Uterine smooth muscle cell (primary cell): ENCODE measurements at places on chromosomes 16 and 17. TPM values are rescaled to one million over a fixed set of nuclear protein-coding genes. Genes with fewer than 3 reads are reported as not detected.

HIGD1B gene
- total RNA-seq, result not detected in 2 replicates

IRF8 gene
- not detected in 2 replicates for total RNA-seq

ZNF764 gene
- 5.4 and 5.6 TPM in 2 replicates for total RNA-seq

HSPB9 gene
- not detected in 2 replicates for total RNA-seq

HBA2 gene
- total RNA-seq, result not detected in 2 replicates
